T-helper 17 cell (primary cell): ENCODE measurements at places on chromosomes 4 and X.

- DNase-seq = no peak
These were observed 1465.7 kb upstream of the DIAPH2 start for GRCh38 chrX:95218976-95219375.

- DNase-seq = no peak
These were observed 27.5 kb downstream of the LNX1 start for GRCh38 chr4:53563824-53564223.

DNA sequence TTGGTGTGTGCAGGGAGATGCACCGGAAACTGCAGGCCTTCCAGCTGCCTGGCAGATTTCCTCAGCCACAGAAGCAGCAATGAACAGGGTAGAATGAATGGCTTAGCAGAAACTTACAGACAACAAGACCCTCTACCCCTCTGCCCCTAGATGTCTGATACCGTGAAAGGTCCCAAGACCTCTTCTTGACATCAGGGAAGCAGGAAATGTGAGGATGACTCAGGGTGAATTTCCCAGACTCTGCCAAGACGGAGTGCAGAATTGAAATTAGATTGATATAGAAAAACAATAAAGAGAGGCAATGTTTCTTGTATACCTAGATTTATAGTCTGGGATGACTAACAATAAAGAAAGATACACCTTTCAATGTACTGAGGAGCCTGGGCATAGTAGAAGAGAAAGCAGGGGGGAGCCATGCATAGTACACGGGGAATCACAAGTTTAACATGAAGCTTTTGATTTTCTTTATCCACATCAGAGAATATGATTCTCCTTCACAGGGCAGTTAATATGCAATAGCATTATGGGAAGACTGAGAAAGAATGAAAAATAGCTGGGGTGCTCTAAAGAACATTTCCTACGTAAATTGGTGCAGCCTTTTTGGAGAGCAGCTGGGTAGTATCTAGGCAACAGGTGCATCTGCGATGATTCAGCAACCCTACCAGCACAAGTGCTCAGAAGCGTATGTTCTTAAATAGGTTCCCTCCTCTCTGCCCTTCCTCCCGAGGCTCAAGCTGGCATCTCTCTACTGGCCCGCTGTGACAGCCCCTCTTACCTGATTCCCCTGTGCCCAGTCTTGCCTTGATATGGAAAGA lies 18.3 kb upstream of the CXCR3 start:
- no peak for DNase-seq

GRCh38 chr4:161791796-161792556 lies 371.8 kb downstream of the FSTL5 start:
- no peak for DNase-seq

- no peak for DNase-seq
These were observed 656.3 kb downstream of the RPA4 start for GRCh38 chrX:97539970-97540519.

DNA sequence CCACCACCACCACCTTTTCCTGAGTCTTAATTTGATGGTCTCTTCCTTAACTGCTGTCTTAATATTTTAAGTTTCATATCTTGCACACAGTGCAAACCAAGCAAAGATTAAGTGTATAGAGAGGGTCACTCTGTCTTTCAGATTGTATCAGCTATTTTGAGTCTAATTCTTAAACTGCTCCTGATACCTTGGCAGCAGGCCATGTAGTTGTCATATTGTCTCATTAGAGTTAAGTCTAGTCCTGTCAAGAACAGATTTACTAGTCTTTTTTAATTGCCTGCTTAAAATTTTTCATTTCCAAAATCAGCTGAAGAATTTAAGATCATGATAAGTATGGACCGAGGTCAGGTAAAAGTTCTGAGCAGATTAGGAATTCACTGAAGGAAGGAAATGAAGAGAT lies 51.5 kb downstream of the FHIP1A start:
- DNase-seq = no peak

DNA sequence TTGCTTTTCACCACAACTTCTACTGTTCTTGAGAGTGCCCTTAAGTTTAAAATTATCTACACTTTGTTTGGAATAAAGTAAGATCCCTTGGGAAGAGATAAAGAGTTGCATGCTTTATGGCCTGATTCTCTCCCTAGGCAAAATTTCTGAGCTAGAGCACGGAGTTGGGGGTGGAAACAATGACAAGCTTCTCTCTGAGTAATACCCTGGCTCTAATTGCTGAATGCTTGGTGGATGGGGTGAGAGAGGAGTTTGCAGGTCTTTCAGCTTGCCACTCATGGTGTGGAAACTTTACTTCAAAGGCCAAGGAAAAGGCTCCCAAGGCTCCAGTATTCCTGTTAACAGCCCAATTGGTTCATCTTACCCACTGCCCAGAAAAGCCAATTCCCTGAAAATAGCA lies 26.1 kb upstream of the PRDM8 start:
- no peak for DNase-seq

GRCh38 chr4:1996866-1997611 lies 11.7 kb downstream of the NELFA start:
- DNase-seq = no peak

- DNase-seq = no peak
These were observed 15.7 kb upstream of the MAGEA10 start for GRCh38 chrX:152154050-152154449.

DNA sequence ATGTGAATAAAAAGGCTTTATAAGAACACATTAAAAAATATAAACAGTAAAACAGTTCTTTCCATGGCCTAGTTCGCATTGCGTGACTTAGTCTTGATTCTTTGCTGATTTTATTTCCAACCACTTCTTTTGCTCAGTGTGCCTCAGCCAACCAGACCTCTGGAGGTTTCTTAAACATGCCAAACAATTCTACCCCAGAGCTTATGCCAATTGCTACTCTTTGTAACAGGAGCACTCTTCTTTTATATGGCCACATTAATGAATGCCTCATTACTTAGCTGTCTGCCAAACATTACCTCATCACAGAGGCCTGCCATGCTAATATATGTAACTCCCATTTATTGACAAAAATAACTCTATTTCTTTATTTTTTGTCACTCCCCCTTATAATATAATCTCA lies 202.3 kb downstream of the NDST4 start:
- no peak for DNase-seq

DNA sequence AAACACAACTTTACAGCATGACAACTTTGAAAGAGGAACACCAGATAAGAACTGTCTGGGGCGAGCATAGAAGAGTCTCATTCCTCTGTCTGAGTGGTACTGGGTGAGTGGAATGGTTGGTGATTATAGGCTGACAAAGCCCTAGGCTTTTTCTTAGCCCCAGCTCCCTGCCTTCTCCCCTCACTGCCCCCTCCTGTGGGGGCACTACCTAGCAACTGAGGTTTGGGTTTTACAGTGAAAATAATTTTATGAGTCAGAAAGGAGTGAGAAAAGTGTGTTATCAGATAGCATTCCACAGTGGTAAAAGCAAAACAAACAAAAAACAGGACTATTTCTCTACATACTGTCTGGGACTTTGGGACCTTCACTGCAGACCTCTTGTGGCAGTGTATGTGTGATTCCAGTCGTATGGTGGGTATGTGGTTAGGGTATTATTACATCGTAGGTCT lies 10.5 kb upstream of the TMEM165 start:
- no peak for DNase-seq

- no peak for DNase-seq
These were observed 8.1 kb downstream of the ENPEP start for GRCh38 chr4:110484029-110484428.

DNA sequence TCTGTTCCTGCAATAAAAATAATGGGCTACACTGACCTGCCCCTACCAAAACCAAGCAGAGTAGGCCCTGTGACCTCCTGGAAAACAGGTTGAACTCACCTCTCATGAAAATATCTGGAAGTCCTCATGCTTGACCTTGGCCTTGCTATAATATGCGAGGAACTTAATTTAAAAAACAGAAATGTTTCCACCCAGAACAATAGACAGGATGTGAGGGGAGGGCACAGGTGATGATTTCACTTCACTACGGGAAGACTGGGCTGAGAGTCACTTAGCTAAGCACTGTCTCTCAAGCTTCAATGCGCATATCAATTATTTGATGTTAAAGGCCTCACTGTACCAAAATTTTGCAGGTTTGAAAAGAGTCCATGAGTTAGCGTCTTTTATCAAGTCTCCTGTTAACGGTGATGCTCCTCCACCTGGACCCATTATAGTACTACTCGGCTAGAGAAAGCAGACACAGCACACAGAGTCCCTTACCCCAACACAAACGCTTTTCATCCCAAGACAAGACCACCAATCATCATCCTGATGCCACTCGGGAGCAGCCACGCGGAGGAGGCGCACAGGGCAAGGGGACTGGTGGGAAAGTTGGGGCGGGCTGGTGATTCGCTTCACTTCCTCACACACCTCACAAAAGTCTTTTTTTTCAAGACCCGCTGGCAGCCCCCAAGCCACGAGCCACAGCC lies 25.9 kb downstream of the ZNF721 start:
- no peak for DNase-seq

- DNase-seq = no peak
These were observed 273.6 kb downstream of the FRMPD4 start for GRCh38 chrX:12411831-12412230.

GRCh38 chrX:101191217-101191750 lies 28.3 kb upstream of the DRP2 start:
- no peak for DNase-seq

- DNase-seq = no peak
These were observed 21.7 kb upstream of the MED14 start for GRCh38 chrX:40757058-40757457.

- no peak for DNase-seq
These were observed 81.5 kb downstream of the PPP3CA start for GRCh38 chr4:101265816-101266172.

DNA sequence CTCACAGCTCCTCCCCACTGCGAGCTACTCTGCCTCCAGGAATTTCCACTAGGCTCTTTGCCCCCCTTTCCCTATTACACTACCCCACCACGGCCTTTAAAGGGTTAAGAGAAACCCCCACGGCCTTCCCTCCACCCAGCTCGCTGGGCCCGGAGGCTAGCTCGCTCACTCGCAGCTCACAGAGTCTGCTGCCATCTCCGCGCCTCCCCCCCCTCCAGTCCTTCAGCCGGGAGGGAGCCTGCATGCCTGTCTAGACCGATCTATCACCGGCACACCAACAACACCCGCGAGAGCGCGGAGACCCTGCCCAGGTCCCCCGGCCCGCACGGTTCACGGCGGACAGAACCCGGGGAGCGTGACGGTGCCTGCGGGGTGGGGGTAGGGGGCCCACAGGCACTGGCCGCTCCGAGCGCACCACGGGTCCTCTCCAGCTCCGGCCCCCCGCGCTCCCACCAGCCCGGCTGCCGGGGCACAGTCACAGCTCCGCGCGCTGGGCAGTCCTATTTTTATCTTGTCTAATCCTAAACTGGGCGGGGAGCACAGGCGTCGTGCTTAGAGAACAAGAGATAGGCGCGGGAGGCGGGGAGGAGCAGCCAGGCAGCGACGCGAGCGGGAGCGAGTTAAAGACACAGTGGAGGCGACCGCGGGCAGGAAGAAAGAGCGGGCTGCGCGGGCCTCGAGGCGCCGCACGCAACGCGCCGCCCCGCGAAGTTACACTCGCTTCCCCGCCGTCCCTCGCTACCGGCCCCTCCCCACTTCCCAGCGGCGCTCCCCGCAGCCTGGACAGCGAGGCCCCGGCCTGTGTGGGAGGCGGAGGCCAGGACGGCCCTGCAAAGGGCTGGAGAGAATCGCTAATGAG lies 3.5 kb downstream of the BCOR start:
- DNase-seq = no peak

DNA sequence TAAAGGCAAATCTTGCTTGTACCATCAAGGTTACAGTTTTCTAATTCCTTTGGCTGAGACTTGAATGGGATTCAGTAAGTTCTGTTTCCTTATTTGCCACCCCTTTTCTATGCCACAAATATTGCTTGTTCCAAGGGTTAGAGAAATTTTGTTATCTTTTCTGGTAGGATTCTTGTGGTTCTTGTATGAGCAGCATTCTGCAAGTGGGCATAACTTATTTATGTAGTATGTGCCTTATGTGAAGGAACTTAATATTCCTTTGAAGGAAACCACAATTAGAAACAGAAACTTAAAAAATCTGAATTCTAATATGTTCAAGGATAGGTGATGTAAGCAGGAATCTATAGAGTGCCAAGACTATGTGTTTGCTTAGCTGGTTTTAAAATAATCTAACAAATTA lies 53.1 kb upstream of the TSPAN5 start:
- no peak for DNase-seq

DNA sequence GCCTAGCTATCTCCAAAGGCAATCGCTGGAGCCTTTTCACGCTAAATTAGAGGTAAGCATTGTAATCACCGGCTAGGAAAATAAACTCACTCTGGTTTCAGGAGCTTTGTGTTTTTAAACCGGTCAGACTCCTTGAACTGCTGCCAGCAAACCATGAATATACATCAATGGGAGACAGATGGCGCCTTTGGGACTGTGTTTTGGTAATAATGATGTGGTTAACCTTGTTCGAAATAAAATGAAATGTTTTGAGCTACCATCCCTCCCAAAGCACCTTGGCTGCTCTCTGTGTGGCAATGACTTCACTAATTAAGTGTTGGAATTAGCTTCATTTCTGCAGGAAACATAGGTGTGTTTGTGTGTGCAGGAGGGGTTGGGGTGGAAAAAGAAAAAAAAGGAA lies 65.3 kb downstream of the CLNK start:
- DNase-seq = no peak

DNA sequence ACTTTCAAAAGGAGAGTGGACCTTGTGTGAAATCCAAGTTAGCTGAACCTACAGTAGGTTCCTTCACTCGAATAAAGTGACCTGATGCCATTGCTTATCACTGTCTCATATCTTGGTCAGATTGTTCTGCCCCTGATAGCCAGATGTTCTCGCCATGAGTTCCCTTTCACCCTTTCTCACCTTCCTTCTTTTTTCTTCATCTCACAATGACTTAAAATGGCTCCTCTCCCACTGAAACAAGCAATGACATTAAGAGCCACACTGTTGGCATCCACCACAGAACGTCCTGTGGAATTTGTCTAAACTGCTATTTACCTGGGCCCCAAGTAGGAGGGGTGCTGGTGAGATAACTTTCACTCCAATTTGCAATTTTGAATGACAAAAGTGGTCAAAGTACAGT lies 227.6 kb upstream of the PPP1R2C start:
- DNase-seq = no peak

DNA sequence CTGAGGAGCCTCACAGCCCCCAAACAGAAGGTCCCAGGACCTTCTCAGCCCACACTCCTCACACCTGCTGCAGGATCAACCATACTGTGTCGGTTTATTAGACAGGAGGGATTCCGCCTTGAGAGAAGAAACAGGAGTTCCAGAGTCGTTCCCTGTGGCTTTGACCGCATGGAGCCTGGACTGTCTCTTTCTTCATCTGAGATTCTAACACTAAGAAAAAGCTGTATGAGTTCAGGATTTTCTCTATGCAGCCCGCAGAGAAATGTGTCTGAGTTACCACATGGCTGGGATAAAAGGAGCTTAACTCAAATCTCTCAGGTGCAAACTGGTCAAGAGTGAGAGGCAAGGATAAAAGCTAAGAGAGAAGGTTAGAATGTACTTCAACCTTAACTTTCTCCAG lies 126.7 kb downstream of the AFAP1 start:
- DNase-seq = no peak
